NCI-H2081 (cell line): ENCODE measurements at places on chromosomes 1 and 21.

DNA sequence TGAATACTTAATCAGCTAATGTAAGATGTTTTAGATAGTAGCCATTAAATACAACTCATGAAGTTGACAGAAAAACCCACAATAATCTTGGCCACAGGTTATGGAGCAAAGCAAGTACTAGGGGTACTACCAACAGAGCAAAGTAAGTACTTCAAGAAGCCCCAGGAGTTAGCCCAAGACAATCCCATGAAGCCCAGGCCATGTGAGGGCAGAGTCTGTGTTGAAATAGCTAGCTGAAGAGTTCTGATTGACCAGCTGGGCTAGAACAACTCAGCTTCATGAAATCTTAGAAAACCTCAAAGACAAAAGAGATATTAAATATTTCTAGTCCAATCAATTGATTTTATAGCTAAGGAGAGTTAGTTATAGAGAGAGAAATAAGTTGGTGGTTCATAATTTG lies 212.9 kb upstream of the HOOK1 start:
- DNase-seq = no peak

DNA sequence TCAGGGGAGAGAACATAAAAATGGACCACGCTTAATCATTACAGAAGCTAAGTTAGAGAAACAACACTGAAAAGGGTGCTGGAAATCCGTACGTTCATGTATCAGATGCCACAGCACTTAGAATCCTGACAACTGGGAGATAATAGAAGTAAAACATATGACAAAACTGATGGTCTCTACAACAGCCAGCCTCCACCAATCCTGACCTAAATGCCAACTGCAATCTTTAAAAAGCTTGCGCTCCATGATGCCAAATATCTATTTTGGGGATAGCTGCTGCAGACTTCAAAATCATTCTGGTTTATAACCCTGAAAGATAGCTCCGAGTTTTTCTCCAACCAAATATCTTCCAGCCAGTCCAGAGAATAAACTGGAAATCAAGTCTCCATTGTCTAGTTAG lies 178.3 kb downstream of the RERE start:
- DNase-seq = no peak

GRCh38 chr21:41071258-41072171 lies 96.4 kb upstream of the BACE2 start:
- no peak for DNase-seq

GRCh38 chr1:65459397-65459768 lies 38.9 kb downstream of the LEPR start:
- no peak for DNase-seq

- no peak for DNase-seq
These were observed 461.9 kb downstream of the CAMTA1 start for GRCh38 chr1:7247158-7247557.

- DNase-seq = peak; percentile 36
These were observed 16.6 kb downstream of the NOC2L start for GRCh38 chr1:942411-942821.

GRCh38 chr1:222104694-222105392 lies 363.0 kb upstream of the DUSP10 start:
- DNase-seq = no peak

DNA sequence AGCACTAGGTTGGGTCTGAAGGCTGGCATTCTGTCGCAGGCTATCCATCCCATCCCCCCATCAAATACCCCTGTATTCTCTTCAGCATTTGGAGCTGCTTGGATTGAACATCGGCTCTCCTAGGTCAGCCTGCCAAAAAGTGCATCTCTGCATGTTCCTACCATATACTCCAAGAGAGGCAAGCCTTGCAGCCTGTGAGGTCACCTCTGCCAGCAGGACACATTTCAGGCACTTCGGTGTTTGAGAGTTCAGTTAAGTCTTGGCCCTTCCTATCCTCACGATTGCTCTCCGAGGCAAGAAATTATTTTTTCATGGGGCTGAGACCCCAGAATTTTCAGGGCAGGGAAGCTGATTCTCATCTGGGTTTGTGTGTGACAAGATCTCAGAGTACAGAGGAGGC lies 2.6 kb downstream of the GPR25 start:
- DNase-seq = no peak

GRCh38 chr1:41418857-41419583 lies 57.8 kb downstream of the FOXO6 start:
- peak; percentile 35 for DNase-seq

DNA sequence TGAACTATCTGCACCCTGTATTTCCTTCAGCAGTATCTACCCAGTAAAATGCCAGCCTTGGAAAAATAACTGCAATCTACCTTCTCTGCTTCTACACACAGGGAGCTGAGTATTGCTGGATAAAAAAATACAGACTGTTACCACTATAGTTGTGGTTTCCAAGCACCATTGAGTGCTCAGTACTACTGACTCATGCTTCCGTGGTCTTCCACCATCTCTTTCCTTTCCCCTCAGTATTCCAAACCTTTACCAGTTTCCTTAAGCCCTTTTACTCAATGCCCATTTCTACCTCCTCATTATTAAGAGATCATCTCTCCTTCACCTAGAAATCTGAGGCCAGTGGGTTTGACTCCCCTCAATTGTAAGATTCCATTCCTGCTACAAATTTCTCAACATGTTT lies 23.8 kb downstream of the GLMN start:
- DNase-seq = no peak

DNA sequence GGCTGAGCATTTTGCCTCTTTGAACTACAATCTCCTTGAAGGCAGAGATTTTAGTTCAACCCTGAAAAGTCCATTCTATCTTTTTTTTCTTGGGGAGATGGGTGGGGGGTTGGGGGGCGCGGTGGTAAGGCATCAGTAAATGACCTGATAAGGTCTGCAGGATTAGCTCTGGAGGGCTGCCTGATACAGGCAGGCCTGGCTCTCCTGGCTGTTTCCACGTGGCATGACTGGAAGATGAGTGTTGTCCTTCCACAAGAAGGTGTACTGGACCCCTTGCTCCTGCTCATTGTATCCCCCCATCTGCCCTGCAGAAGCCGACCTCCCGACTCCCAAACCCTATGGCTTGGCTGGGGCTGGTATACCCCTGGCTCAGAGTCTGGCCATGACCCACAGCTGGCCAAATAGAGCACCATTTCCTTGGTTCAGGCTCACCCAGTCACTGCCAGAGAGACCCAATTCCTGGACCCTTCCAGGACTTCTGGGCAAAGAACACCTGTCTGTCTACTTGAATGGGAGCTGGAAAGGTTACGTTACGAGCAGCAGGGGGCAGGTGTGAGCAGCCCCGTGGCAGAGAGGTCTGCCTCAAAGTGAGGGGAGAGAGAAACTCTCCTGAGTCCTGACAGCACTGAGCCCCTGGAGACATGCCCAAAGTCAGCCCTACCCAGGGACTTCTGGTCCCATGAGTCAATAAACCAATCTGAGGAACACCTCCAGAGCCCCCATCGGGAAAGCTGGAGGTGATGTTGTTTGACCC lies 17.0 kb downstream of the DHRS3 start:
- no peak for DNase-seq

GRCh38 chr1:110170766-110171733 lies 20.8 kb downstream of the SLC6A17 start:
- peak; percentile 46 for DNase-seq

DNA sequence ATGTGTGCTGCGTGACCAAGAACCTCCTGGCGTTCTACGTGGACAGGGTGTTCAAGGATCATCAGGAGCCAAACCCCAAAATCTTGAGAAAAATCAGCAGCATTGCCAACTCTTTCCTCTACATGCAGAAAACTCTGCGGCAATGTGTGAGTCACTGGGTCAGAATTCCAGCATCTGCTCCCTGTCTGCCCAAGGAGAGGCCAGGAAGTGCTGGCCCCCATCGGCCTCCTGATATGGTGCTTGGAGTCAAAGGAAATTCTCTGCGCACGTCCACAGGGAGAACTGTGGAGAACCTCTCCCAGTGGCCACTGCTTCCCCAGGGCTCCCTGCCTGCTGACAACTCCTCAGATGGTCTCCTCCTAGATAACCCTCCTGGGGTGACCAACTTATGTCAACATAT lies 25.6 kb upstream of the IL20 start:
- no peak for DNase-seq

DNA sequence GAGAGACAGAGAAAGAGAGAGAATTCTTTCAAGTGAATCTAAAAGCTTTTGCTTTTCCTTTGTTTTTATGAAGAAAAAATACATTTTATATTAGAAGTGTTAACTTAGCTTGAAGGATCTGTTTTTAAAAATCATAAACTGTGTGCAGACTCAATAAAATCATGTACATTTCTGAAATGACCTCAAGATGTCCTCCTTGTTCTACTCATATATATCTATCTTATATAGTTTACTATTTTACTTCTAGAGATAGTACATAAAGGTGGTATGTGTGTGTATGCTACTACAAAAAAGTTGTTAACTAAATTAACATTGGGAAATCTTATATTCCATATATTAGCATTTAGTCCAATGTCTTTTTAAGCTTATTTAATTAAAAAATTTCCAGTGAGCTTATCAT lies 117.6 kb downstream of the PTPRC start:
- DNase-seq = no peak

- DNase-seq = no peak
These were observed 275.8 kb downstream of the VAV3 start for GRCh38 chr1:107689159-107689558.

DNA sequence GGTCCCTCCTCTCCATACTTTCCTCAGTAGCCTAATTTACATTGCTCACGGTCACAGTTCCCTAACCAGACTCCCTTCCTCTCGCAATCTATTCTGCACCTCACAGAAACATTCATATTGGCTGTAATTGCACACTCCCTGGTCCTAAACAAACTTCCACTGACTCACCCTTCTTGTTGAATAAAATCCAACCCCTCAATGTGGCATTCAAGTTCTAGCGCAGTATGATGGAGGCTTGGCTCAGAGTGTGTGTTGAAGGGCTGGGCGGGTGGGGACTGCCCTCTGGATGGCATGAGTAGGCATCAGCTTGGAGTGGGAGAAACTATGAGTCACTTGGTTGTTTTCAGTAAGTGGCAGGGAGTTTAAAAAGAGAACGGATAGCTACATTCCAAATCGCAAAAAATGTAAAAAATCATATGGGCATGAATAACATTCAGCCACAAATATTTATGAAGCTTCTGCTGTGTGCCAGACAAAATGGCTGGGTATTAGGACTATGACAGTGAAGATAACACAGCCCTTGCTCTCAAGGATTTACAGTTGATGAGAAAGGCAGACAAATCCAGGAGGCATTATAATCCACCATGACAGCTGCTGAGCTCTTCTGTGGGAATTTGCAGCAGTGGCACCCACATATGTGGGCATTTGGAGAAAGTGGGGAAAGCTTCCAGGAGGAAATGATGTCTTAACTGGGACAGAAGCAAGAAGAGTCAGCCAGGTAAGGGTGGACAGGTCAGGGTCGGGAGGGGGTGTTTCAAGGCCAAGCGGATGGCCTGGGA lies 42.2 kb upstream of the LYST start:
- peak; percentile 21 for DNase-seq

- DNase-seq = no peak
These were observed at the start of gene PLA2G4A for GRCh38 chr1:186828611-186829454. Gene PLA2G4A, plus strand, starts transcription at chr1:186828949. Its CDS starts 25,406 bp downstream, at chr1:186854355.

GRCh38 chr21:22582026-22582425 lies 1583.8 kb downstream of the NCAM2 start:
- no peak for DNase-seq

- DNase-seq = no peak
These were observed 52.9 kb upstream of the KDM4A start for GRCh38 chr1:43597028-43597427.

DNA sequence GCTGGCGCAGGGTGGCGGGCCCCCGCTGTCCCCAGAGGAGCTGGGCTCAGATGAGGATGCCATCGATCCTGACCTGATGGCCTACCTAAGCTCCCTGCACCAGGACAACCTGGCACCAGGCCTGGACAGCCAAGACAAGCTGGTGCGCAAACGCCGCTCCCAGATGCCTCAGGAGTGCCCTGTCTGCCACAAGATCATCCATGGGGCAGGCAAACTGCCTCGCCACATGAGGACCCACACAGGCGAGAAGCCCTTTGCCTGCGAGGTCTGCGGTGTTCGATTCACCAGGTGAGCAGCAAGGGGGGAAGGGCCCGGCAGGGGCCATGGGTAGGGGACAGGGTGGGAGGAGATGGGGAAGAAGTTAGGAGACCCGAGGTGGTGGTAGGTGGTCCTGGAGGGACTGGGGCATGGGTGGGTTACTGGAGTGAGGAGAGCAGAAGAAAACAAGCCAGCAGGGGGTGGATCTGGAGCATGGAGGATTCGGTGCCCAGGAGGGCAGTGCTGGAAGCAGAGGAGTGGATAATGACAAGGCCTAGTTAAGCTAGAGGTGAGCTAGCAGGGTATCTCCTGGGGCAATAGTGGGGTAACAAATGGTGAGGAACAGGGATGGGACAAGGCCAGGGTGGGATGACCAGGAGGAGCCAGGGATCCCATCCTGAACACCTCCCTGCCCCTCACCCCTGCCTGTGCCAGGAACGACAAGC lies 13.1 kb downstream of the ZBTB7B start:
- DNase-seq = no peak

- peak; percentile 68 for DNase-seq
These were observed 126.7 kb upstream of the CACHD1 start for GRCh38 chr1:64343105-64343822.

DNA sequence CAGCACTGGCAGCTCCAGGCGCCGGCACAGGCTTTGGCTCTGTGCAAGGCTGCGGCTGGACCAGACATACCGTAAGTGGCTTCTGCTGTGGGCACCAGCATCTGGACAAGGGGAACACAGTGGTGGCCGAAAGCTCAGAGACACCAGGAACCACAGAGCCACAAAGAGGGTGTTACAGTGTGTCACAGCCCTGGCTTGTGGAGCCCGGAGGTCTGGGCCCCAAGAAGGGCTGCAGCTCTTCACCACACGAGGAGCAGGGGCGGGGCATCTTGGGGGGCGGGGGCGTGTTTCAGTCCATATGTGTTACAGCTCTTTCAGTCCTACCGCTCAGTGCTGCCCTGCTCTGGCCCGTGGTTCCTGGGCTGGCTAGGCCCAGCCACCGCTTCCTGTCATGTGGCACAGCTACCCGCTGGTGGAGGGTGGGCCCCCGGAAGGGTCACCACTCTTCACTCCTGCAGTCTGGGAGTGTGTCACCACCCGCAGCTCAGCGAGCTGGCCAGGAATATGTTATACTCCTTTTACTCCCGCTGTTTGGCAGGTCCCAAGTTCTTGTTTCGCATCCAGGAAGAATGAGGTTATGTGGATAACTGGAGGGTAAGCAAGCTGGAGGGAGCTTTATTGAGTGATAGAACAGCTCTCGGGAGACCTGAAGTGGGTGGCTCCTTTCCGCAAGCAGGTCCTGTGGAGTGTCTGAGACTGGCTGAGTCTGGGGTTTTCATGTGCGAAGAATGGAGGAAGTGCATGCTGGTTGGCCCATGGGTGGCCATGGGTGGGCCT lies 3.3 kb upstream of the LSM10 start:
- no peak for DNase-seq

GRCh38 chr1:181349512-181349911 lies 133.8 kb upstream of the CACNA1E start:
- DNase-seq = no peak
